Peyer's patch (tissue), 4 donors: ENCODE measurements at places on chromosomes 2 and 18.

DNA sequence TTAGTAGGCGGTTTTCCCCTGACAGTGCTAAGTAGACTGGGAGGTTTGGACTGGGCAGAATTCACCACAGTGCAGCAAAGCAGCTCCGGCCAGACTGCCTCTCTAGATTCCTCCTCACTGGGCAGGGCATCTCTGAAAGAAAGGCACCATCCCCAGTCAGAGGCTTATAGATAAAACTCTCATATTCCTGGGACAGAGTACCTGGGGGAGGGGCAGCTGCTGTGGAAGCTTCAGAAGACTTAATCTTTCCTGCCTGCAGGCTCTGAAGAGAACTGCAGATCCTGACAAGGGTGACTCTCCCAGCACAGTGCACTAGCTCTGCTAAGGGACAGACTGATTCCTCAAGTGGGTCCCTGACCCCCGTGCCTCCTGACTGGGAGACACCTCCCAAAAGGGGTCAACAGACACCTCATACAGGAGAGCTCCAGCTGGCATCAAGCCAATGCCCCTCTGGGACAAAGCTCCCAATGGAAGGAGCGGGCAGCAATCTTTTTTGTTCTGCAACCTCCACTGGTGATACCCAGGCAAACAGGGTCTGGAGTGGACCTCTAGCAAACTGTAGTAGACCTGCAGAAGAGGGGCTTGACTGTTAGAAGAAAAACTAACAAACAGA is 266.8 kb upstream of the CRIM1 start:
- DNase-seq = no peak

GRCh38 chr18:61572871-61573270 is 239.6 kb downstream of the CDH20 start:
- DNase-seq = no peak

- no peak for DNase-seq
Measured at GRCh38 chr2:150548527-150548926, 61.1 kb upstream of the RND3 start.

DNA sequence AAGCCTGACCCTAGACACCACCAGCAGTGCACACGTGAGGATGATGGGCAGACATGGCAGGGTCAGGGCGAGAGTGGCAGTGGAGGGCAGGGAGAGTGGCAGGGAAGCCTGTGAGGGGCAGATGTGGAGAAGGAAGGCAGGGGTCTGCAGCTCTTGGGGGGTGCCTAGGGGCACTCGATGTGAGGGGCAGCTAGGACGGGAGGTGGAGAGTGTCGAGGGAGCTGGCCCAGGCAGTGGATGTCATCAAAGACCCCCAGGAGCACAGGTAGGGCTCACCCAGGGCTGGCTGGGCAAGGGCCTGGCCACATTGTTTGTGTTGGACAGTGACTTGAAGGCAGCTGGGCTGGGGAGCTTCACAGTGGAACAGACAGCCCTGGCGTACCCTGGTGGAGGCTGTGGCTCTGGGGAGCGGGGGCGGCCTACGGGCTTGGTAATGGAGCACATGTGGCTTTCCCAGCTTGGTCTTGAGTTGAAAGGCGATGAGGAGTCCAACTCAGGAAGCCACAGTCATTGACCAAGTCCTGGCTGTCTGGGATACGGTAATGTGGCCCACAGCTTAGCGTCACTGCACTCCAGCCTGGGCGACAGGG is 87.1 kb downstream of the RTP5 start:
- no peak for DNase-seq

DNA sequence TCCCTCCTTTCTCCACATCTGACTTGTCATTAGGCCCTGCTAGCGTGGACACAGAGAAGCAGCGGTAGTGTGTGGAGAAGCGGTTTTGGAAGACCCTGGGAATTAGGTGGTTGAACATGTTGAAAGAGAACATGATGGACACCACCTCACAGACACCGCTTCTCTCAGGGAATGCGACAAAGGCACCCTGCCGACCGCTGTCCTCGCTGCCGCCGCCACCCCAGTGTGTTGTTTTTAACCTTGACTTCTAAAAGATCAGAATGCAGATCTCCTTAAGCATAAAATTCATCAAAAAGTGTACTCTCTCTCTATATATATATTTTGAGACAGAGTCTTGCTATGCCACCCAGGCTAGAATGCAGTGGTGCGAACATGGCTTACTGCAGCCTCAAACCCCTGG is 33.2 kb downstream of the AQP4 start:
- no peak for DNase-seq

- no peak for DNase-seq
Measured at GRCh38 chr18:58980991-58981390, 116.3 kb downstream of the ZNF532 start.
